Upper lobe of right lung (tissue), 1 donor: ENCODE measurements at places on chromosomes 1 and 21. TPM values are rescaled to one million over a fixed set of nuclear protein-coding genes. Genes with fewer than 3 reads are reported as not detected.

GRCh38 chr1:8090241-8090702 lies 64.2 kb upstream of the ERRFI1 start:
- no peak for DNase-seq

GRCh38 chr1:46008585-46008984 lies 123.8 kb downstream of the PIK3R3 start:
- no peak for DNase-seq

DNA sequence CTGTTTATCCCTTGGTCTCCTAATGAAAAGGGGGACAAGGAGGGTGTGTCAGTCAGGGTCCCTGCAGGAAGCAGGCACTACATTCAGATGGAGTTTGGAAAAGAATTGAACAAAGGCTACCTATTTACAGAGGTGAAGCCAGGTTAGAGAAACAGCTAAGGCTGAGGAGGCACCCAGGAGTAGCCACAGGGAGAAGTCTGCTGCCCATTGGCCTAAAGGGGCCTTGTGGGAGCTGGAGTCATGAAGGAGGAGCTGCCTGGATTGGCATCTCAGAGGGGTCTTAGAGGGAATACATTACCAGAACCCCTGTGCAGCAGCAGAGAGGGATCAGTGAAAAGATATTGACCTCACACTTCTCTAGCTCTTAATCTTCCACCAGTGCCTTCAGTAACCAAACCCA lies 31.2 kb upstream of the USP24 start:
- DNase-seq: no peak

Gene MTARC2
- total RNA-seq: 58.6 TPM

Gene LRRC38
- 0.17 TPM for total RNA-seq

GRCh38 chr1:235943581-235944114 lies 76.9 kb upstream of the LYST start:
- no peak for DNase-seq

Gene DCDC2B
- not detected for total RNA-seq

- no peak for DNase-seq
Observed at GRCh38 chr21:44940116-44940631, 345 bp downstream of the SLX9 start.

Gene HTR6
- not detected for total RNA-seq

Gene PEA15
- total RNA-seq: 175 TPM

Gene PLD5
- 0.87 TPM for total RNA-seq

Gene CELSR2
- 7.4 TPM for total RNA-seq

GRCh38 chr1:197269053-197269452 lies 1.0 kb downstream of the CRB1 start:
- no peak for DNase-seq

Gene SH2D5
- total RNA-seq: 0.52 TPM

Gene MAP3K21
- total RNA-seq: 9.1 TPM

Gene MYOM3
- total RNA-seq: 0.69 TPM

GRCh38 chr1:220516014-220516721 lies 11.8 kb upstream of the MARK1 start:
- DNase-seq: no peak

Gene HTR1D
- total RNA-seq: 0.93 TPM

Gene LCE1E
- not detected for total RNA-seq

- no peak for DNase-seq
Observed at GRCh38 chr1:37461698-37462436, 12.5 kb upstream of the ZC3H12A start.
